ENCODE measurements at places on chromosomes 3 and 15.
A peak's percentile ranks its signal among the peaks of the same experiment; 100 is the strongest.

- no peak for DNase-seq
These were observed 257.8 kb downstream of the CNTN4 start for GRCh38 chr3:2356298-2356950.

DNA sequence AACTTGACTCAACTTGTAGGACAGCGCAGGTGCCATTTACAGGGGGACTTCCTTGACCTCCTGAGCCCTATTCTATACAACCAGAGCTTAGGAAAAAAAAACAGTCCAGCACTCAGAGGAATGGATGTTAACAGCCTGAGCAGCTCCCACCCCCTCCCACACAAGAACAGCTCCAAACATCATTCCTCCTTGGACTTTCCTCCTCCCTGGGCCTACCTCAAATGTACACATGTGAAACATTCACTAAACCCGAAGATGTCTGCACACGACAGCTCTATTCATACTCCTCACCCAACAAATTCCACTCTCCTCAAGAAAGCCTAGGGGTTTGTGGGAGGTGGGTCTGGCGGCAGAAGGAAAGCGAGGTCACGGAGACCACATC lies 503 bp upstream of the ATRIP start:
- no peak for DNase-seq

DNA sequence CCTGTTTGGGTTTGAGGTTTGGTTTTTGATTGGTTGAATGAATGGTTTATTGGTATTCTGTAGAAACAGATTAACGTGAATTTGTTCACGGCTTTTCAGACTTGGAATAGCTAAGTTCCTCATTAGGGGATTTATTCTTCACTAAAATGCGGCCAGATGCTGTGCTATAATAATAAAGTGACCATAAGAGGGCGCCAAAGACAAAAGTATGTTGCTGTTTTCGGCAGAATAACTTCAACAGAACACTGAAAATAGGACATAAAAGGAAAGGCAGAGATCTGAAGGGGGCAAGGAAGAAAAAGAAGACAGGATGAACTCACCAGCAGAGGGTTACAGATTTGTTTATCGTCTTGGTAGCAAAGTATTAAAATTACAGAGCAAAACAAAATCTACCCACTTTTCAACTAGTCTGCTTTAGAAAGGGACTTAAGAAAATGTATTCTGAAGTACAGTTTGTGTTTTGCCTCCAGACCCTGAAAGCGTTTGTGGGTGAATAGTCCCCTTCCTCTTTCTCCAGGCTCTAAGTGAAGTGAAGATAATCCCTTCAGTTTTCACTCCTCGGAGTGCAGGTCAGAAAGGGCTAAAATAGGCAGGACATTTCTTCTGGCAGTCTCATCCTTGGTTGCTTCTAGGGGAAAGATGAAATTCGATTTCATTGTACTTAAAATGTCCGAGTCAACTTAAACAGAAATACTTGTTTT lies 147.6 kb downstream of the IL20RB start:
- peak; percentile 43 for DNase-seq

DNA sequence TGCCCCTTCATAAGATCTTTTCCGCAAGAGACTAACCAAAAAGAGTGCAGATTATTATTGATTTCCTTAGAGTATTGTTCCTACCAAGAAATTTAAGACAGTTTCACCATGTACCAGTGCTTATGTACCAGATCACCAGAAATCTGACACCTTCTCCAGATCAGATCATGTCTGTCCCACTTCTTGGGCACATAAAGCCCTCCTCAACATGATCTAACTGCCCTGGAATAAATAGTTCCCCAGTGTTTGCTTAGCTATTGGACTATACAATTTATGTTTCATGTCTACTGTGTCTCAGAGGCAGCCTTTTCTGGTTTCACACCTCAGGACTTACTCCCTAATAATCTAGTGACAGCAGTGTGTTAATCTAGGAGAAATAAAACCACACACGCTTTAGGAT lies 46.8 kb downstream of the NME9 start:
- DNase-seq = no peak

DNA sequence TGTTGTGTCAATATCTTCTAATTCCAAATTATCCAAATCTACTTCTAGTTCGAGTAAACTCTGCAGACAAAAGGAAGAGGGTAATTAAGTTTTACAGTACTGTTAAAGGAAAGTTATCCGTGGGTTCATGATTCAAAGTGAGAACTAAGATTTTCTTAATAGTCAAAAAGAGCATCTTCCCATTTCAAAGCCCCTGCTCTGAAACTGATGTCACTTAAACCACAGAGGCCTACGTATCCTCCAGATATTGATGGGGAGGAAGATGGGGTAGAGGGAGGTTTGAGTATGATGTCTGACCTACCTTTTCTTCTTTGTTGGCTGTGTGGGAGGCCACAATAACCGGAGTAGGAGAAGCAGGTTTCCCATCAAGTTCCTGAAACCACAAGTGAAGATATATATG lies 14.1 kb downstream of the MRPS22 start:
- DNase-seq = no peak

DNA sequence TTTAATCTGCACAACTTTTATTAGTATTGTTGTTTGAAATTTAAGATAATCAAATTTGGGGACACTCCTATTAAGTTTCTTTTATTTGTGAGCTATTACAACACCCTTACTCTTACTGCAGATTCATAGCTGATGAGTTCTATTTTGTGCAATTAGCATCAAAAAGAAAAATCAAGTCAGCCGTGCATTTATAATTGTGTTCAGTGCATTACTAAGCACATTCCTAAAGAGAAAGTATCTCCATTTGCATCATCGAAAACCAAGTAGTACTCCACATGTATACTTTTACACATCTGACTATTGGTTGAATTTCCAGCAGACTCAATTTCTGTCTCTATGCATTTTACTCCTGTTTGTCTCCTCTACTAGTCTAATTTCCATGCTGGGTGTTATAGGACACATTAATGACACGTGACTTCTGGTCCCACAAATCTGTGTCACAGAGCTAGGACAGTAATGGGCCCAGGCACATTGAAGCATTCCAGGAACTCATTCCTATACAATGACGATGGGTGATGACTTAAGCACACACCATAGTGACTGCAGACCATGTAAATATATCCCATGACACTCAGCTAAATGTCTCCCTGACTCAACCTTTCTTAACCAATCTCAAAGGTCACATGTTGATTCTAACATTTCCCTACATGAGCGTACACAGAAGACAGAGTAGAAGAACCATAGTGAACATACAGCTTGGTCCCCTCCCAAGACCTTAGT lies 477.5 kb downstream of the LPP start:
- DNase-seq = peak; percentile 18

GRCh38 chr3:1117843-1118473 lies 25.1 kb downstream of the CNTN6 start:
- no peak for DNase-seq

DNA sequence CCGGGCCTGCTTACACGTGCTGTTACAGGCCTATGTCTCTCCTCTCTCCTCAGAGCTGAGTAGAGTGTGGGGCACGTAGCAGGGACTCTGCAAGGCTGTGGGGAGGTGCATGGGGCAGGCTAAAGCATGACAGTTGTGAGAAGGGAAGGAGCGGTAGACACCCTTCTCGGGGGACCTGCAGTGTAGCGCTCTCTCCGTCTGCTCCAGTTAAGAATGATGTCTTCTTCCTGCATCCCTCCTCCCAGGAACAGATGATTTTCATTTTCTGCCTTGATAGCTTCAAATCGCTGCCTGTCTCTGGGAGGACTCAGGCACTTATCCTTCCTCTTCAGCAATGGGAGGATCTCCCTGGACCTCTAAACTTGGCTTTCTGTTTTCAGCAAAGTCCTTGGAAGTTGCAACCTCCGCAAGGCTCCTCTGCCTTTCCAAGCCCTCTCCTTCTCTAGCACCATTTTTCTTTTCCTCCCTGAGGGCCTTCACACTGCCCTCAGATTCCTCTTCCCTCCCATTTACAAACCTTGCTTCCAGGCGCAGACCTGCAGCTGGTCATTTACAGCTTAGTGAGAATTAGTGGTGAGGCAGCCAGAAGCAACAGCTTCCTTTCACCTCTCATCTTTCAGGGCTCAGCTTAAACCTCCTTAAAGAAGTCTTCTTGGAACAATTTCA lies 23.4 kb upstream of the TLE3 start:
- DNase-seq = no peak

DNA sequence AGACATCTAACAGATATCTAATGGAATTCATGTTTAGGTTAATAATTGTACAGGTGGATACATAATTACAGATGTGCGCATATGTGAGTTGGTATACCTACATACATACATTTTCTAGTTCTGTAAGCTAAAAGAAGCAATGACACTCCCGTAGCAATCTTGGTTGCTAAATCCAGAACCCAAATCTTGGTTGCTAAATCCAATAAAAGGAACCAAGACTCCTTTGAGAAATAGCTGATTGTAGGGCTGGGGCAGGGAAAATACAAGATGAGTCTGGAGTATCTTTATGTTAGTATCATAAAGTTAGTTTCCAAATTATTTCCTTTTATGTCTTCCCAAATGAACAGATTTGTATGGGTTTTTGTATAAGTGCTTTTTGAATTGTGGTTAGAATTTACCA lies 135.2 kb downstream of the TMCC1 start:
- no peak for DNase-seq

- DNase-seq = peak; percentile 17
These were observed 59.5 kb upstream of the CTSH start for GRCh38 chr15:79004336-79004735.

DNA sequence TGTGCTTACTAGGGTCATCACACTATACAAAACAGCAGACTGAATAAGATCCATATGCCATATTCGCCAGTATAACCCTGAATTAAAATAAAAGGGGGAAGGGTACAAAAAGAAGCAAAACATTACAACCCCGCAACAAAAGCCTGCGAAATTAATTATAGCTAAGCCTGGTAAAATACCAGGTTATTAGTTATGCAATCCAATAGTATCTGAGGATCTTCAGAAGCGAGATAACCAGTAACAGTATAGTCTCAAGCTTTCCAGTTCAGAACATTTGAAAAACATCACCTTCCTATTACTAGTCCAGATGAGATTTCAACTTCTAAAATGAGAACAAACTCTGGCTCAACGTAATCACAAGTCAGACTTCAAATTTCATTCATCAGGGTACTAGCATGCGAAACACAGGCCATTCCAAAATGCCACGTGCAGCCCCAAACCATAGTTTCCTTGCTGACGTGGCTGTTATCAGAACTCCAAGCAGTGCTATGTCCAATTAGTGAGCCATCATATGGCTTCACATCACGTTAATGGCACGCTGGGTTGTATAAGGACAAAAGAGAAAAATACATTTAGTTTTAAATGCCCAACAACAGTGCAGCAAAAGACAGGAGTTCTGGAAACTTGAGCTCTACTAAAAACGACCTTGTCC lies 1.1 kb downstream of the SSR3 start:
- DNase-seq = peak; percentile 33

DNA sequence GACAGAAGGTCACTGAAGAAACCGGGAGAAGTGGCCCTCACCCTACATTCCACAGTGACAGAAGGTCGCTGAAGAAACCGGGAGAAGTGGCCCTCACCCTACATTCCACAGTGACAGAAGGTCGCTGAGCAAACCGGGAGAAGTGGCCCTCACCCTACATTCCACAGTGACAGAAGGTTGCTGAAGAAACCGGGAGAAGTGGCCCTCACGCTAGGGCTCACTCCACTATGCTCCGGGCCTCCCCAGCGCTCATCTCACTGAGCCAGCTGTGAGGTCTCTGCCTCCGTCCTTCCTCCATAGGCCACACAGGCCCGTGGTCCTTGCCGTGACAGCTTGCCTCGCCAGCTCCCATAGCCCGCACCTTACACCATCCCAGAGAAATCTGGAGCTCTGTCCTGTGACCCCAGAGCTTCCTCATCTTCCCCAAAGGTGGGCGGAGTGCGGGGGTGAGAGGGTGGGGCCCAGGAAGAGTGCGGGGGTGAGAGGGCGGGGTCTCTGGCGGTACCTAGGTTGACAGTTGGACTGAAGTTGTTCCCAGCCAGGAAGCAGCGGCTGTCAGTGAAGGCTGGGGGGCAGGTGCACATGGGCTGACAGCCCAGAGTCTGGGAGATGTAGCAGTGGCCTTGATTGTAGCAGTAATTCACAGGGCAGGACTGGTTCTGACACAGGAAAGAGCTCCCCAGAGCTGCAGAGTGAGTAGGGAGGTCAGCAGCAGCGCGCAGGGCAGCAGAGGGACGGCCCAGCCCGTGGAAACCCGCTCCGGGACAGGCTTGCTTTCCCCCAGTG lies 32.0 kb downstream of the MUC20 start:
- DNase-seq = no peak

GRCh38 chr3:71998995-71999673 lies 214.2 kb upstream of the PROK2 start:
- DNase-seq = peak; percentile 44

DNA sequence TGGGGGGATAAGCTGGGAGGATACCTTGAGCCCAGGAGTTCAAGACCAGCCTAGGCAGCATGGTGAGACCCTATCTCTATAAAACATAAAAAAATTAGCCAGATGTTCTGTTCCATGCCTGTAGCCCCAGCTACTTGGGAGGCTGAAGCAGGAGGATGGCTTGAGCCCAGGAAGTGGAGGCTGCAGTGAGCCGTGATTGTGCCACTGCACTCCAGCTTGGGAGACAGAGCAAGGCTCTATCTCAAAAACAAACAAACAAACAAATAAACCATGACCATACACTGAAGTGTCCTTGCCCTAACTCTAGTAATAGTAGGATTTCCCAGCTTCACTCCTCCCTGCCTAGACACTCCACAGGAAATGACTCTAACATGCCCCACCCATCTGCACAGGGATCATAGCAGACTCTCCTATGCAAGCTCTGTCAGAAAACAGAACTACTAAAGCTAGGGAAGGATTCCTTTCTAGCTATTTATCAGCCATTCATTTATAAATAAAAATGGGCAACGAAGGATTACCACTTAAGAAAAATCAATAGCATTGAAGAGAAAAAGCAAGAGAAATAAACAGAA lies 4.6 kb downstream of the ERICH6 start:
- no peak for DNase-seq

DNA sequence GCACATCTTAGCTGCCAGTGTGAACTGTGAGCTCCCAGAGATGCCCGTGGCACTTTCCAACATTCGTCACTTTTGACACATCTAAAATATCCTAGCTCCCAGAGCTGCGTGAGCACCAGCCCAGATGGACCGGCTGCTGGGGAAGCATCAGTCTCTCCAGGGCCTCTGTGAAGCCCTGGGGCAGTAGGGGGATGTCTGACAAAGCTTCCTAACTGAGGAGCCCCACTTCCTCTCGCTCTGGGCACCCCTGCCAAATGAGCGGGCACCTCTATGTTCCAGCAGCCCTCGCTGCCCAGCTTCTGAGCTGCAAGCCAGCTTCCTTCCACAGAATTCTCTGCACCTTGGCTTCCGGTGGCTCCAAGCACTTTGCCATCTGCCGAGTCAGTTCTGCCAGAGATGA lies 91.1 kb downstream of the LIPC start:
- DNase-seq = no peak

DNA sequence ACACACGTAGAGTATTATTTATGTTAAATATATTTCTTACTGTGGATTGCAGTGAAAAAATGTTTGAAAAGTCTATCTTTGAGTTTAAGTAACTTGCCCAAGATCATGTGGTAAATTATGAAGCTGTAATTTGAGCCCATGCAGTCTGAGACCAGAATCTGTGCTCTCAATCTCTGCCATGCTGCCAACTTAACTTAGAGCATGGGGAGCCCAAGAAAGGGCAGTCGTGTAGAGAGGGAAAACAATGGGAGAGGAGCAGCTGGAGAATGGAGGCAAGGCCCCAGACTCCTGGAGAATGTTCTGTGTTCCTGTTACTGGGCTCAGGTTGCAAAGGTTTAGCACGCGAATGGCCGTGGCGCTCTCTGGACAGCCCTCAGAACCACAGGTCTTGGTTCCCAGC lies 311.6 kb upstream of the RASGRP1 start:
- no peak for DNase-seq

All from fibroblast of the conjunctiva (primary cell).